ENCODE measurements at places on chromosomes 12 and 14. TPM values are rescaled to one million over a fixed set of nuclear protein-coding genes. Genes with fewer than 3 reads are reported as not detected.

GRCh38 chr12:17169726-17170471 is 563.9 kb upstream of the LMO3 start:
- no peak for DNase-seq
- H3K4me1 ChIP-seq, result no peaks in the 10 kb centered on the region
- H3K4me3 ChIP-seq, result no peak overlapping the region
- no peaks in the 10 kb centered on the region for H3K36me3 ChIP-seq

GRCh38 chr12:65307169-65307501 is 28.7 kb downstream of the MSRB3 start:
- DNase-seq, result no peak
- no peaks in the 10 kb centered on the region for H3K27me3 ChIP-seq
- peaks cover 14% of the 10 kb centered on the region for H3K4me1 ChIP-seq
- H3K4me3 ChIP-seq, result no peak overlapping the region
- no peaks in the 10 kb centered on the region for H3K36me3 ChIP-seq

DNA sequence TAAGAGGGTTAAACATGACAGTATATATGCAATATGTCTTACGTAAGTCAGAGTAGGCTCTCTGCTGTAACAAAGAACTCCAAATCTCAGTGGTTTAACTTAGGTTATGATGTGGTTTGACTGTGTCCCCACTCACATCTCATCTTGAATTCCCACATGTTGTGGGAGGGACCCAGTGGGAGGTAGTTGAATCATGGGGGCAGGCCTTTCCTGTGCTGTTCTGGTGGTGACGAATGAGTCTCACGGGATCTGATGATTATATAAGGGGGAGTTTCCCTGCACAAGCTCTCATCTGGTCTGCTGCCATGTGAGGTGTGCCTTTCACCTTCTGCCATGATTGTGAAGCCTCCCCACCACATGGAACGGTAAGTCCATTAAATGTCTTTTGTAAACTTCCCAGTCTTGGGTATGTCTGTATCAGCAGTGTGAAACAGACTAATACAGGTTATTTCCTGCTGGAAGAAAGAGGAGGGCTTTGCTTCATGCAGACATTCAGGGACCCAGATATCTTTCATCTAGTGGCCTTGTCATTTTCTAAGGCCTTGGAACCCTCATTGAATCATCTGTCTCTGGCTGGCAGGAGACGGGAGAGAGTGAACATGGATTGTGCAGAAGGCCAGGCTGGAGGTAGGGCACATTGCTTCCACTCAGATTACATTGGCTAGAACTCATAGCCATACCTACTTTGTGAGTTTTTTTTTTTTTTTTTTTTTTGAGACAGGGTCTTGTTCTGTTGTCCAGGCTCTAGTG is 96.1 kb downstream of the CRADD start:
- no peak overlapping the region for H3K27ac ChIP-seq
- no peaks in the 10 kb centered on the region for H3K36me3 ChIP-seq
- peaks cover 17% of the 10 kb centered on the region for H3K4me1 ChIP-seq
- H3K27me3 ChIP-seq, result no peaks in the 10 kb centered on the region
- peak; percentile 70 for DNase-seq

DNA sequence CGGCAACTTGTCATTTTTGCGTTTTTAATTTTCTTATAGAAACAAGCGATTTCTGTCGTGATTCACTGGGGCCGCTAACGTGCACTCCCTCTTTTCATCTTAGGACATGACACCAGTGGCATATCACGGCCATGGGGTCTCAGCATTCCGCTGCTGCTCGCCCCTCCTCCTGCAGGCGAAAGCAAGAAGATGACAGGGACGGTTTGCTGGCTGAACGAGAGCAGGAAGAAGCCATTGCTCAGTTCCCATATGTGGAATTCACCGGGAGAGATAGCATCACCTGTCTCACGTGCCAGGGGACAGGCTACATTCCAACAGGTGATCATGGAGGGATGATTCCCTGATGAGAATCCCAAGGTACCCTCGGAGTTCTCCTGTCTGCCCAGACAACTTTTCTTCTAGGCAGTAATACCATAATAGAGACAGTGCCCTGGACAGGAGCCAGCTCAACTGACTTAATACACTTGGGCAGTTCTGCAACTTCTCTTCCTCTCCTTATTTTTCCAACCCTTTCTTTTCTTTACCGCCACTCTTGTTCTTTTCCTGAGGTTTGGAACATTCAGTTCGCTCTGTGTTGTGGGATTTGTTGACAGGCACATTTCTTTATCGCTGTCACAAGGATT is 821 bp downstream of the TMEM106C start:
- DNase-seq, result no peak
- H3K4me1 ChIP-seq, result peaks cover 8% of the 10 kb centered on the region
- H3K27ac ChIP-seq, result no peak overlapping the region

- no peak within 1 kb of the TSS for H3K27ac ChIP-seq
- H3K36me3 ChIP-seq, result no peaks in the 10 kb centered on the region
Measured at GRCh38 chr12:51323966-51324895, at the start of gene BIN2. Gene BIN2 (minus strand): TSS chr12:51324174. CDS start chr12:51324102, 72 bp downstream.

DNA sequence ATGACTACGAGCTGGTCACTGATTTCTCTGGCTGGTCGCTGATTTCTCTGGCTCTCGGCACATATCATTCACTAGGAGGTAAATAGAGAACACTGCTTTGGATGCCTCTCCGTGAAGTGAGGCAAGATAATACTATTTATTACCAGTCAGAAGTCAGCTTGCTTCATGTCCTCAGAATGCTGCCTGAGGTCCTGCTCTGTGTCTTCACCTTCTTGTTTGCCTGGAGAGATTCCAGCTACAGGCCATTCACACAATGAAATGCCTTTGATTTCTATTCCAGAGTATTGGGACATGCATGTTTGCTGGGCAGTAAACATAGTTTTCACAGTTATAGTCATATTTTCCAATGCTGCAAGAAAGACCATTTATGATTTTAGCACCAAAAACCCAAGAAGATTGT is 106.7 kb downstream of the AEBP2 start:
- H3K27me3 ChIP-seq, result no peaks in the 10 kb centered on the region
- H3K4me1 ChIP-seq, result peaks cover 5% of the 10 kb centered on the region
- no peaks in the 10 kb centered on the region for H3K36me3 ChIP-seq
- peak; percentile 29 for DNase-seq

DNA sequence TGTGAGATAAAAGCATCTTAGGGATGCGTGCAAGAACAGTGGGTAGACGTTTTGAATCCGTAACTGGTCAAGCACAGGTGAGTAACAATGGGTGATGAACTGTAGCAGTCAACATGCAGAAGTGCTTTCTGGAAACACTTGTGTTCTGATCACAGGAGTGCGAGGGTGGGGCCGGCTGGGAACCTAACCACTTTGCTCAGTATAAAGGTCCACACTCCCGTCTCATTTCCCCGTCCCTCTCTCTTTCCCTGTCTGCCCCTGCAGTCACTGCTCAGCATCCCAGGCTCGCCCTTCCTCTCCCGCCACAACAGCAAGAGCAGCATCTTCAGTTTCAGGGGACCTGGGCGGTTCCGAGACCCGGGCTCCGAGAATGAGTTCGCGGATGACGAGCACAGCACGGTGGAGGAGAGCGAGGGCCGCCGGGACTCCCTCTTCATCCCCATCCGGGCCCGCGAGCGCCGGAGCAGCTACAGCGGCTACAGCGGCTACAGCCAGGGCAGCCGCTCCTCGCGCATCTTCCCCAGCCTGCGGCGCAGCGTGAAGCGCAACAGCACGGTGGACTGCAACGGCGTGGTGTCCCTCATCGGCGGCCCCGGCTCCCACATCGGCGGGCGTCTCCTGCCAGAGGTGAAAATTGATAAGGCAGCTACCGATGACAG is 127.1 kb downstream of the FIGNL2 start:
- peak; percentile 51 for DNase-seq
- H3K36me3 ChIP-seq, result no peaks in the 10 kb centered on the region
- H3K27ac ChIP-seq, result no peak overlapping the region
- peaks cover 4% of the 10 kb centered on the region for H3K4me1 ChIP-seq
- no peaks in the 10 kb centered on the region for H3K27me3 ChIP-seq
- H3K4me3 ChIP-seq, result peak overlapping the region; percentile 49

GRCh38 chr12:46224386-46224785 is 44.5 kb downstream of the SLC38A1 start:
- DNase-seq, result peak; percentile 94
- no peaks in the 10 kb centered on the region for H3K4me1 ChIP-seq
- no peak overlapping the region for H3K27ac ChIP-seq
- no peaks in the 10 kb centered on the region for H3K27me3 ChIP-seq

- no peak overlapping the region for H3K27ac ChIP-seq
- H3K27me3 ChIP-seq, result no peaks in the 10 kb centered on the region
- H3K4me3 ChIP-seq, result no peak overlapping the region
- DNase-seq, result no peak
Measured at GRCh38 chr14:38930022-38930421, 173.0 kb downstream of the SEC23A start.

GRCh38 chr12:84290168-84290567 is 622.4 kb downstream of the SLC6A15 start:
- no peaks in the 10 kb centered on the region for H3K36me3 ChIP-seq
- no peak overlapping the region for H3K27ac ChIP-seq
- no peak overlapping the region for H3K4me3 ChIP-seq
- DNase-seq, result no peak

GRCh38 chr12:108604208-108604941 is 6.5 kb upstream of the TMEM119 start:
- H3K36me3 ChIP-seq, result no peaks in the 10 kb centered on the region
- no peak overlapping the region for H3K4me3 ChIP-seq
- DNase-seq, result no peak
- H3K27ac ChIP-seq, result no peak overlapping the region

DNA sequence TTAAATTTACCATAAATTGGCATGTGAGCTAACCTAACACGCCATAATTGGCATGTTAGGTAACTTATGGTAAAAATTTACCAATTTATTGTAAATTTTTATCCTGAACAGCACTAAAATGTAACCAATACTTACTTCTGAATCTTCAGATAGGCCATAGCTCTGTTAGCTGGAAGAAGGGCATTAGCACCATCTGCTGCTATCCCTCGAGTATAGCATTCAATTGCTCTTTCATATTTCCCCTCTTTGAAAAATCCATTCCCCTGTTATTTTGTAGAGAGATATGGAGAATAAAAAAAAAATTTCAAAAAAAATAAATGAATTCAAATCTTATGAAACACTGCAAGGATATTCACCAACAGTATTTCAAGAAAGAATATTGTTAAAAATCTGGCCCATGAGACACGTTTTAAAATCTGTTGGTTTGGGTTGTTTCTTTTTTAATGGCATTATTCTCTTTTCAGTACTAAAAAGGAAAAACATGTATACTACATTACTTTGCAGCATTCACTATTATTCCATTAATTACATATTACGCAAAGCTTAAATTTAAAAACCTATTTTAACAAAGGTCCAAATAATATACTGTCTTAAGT is 19.1 kb downstream of the RPAP3 start:
- H3K27ac ChIP-seq, result no peak overlapping the region
- DNase-seq, result peak; percentile 45
- no peak overlapping the region for H3K4me3 ChIP-seq
- no peaks in the 10 kb centered on the region for H3K36me3 ChIP-seq

- no peak for DNase-seq
- H3K27ac ChIP-seq, result peak overlapping the region; percentile 97
- peak overlapping the region; percentile 90 for H3K4me3 ChIP-seq
Measured at GRCh38 chr14:35123388-35123703, 994 bp downstream of the PRORP start.

GRCh38 chr14:83913476-83913875 is 1616.5 kb upstream of the FLRT2 start:
- no peak overlapping the region for H3K4me3 ChIP-seq
- no peak overlapping the region for H3K27ac ChIP-seq
- no peaks in the 10 kb centered on the region for H3K27me3 ChIP-seq
- no peak for DNase-seq
- H3K4me1 ChIP-seq, result no peaks in the 10 kb centered on the region
- no peaks in the 10 kb centered on the region for H3K36me3 ChIP-seq

GRCh38 chr14:80364274-80364673 is 153.0 kb upstream of the DIO2 start:
- peak; percentile 32 for DNase-seq
- no peaks in the 10 kb centered on the region for H3K36me3 ChIP-seq
- H3K27ac ChIP-seq, result no peak overlapping the region
- H3K27me3 ChIP-seq, result no peaks in the 10 kb centered on the region

The GPRC5D gene
- not detected for total RNA-seq

The MUCL1 gene
- total RNA-seq, result not detected

The MANSC4 gene
- 0.17 TPM for total RNA-seq

The COX14 gene
- total RNA-seq, result 39.0 TPM

The PTHLH gene
- 0.26 TPM for total RNA-seq

The OASL gene
- total RNA-seq, result 1.2 TPM

The SERPINA9 gene
- total RNA-seq, result not detected

The PTPRR gene
- total RNA-seq, result under 0.01 TPM

The NOC4L gene
- 6.8 TPM for total RNA-seq
